ENCODE measurements at places on chromosomes 1 and 21.

DNA sequence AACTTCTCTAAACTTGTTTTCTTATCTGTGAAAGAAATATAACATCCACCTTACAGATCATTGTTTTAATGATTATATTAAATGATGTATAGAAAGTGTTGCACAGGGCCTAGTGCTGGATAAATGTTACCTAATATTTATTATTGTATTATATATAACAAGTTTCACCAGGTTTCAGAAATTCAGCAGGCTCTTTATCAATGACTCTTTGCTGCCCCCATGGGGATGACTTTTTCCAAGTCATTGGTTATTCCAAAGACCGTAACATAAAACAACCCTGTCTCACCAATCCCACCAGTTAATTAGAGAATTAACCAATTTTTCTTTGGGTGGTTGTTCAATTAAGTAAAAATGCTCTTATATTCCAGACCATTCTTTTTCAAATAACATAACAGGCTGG is 7.3 kb upstream of the DEDD start:
- peak; percentile 74 for DNase-seq

GRCh38 chr1:119634016-119634415 is 14.1 kb downstream of the ZNF697 start:
- DNase-seq = no peak

GRCh38 chr1:225651376-225651871 is 1.5 kb downstream of the ENAH start:
- DNase-seq = no peak

DNA sequence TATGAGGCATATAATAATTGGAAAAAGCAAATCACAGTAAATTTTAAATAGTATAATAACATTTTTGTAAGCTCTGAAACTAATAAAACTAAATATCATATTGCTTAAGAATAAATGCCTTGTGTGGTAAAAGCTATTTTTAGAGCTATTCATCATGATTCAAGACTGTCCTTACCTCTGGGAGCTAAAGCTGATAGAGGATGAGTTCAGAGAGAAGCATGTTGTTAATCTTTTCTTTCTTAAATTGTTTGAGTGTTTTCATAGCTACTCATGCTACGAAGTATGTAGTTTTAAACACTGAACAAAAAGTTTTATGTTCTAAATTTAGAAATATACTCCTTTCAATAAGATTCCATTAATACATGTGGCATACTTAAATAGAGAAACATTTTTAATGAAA is 30.5 kb downstream of the IFI16 start:
- no peak for DNase-seq

- peak; percentile 7 for DNase-seq
Observed at GRCh38 chr1:230790026-230790425, 42.8 kb downstream of the CAPN9 start.

DNA sequence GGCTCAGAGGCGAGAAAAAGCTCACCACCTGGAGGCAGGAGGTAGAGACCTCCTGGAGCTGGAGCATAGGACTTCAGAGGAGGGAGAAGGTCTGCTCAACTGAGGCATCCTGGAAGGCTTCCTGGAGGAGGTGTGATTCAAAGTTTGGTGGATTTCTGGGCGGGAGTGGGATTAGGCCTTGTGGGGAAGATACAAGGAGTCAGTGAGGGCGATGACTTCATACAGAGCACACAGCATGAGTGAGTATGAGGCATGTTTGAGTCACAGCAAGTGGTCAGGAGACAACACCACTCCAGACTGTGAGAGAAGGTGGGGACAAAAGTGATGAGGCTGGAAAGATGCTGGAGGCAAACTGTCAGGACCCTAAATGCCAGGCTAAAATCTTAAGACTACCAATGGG is 77.6 kb downstream of the MATN1 start:
- peak; percentile 40 for DNase-seq

DNA sequence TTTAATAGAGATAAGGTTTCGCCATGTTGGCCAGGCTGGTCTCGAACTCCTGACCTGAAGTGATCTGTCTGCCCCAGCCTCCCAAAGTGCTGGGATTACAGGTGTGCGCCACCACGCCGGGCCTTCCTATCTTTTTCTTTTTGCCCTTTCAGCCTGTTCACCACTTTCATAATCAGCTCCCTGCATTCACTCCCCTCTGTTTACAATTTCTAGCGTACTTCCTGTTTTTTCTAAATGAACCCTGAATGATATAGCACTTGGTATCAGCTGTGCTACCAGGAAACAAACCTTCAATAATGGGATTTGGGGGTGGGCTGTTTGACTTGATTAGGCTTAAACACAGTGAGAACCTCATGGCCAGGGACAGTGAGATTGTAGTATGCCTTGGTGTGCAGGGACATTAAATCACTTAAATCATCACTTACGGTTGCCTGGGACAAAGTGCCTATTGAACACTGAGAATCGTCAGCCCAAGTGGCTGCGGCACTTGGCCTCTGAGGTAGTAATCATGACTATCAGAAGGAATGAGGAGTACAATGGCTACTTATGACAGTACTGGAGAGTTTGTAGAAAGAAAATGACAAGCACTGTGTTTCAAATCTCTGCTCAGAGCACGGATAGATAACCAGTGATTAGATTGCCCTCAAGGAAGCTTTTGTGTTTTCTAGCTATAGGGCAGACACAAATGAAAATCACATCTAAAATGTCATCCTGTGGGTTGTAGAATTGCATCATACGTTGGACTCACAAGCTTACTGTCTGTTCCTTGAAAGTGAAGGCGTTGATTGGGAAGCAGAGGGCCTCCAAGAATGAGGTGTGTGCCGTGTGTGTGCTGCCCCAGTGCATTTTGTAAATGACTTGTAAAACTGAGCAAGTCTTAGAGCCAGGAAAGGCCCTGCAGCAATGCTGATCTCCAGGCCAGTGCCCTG is 661.8 kb downstream of the MATN1 start:
- no peak for DNase-seq

All from endodermal cell (in vitro differentiated cells).